Stimulated activated effector memory CD8-positive, alpha-beta T cell treated with anti-CD3 and anti-CD28 coated beads, Interleukin-12 subunit alpha, Interleukin-12 subunit beta, amount 100 ng/mL, for 72 hours (primary cell): ENCODE measurements at places on chromosomes 3 and 15.

DNA sequence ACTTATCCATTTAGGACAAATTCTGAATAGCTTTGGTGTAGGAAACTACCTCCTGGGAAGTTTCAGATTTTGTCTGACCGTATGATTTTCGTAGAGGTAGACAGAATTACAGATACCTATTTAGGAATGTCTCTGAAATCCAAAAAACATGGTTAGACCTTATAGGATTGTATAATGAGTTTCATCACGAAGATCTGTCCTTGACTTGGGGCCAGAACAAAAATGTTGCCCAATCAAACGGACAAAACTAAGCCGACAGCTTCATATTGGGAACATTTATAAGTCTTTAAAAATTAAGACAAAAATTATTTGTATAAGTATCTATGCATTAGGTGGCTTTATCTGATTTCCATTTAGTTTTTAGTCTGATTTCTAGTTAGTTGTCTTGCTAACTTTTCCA is 32.6 kb downstream of the MNS1 start:
- no peak for DNase-seq

GRCh38 chr15:82103468-82103867 is 57.6 kb upstream of the MEX3B start:
- DNase-seq = no peak

- no peak for DNase-seq
Measured at GRCh38 chr15:100140527-100141308, 201.1 kb downstream of the ADAMTS17 start.

DNA sequence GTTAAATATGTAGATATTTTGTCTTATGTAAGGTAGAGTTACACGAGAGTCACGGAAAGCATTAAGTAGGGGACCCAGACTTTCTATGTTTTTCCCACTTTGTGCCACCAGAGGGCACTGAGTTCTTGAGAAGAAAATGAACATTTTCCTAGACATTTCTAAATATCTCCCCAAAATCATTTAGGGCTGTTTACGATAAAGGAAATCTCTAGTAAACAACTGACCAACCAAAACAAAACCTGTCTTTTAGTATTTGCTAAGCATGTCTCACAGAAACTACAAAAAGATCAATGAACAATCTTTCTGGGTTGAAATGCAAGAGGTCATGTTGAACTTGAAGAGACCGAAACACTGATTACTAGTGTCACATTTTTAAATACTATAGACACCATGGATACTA is 16.1 kb downstream of the POU1F1 start:
- peak; percentile 54 for DNase-seq

DNA sequence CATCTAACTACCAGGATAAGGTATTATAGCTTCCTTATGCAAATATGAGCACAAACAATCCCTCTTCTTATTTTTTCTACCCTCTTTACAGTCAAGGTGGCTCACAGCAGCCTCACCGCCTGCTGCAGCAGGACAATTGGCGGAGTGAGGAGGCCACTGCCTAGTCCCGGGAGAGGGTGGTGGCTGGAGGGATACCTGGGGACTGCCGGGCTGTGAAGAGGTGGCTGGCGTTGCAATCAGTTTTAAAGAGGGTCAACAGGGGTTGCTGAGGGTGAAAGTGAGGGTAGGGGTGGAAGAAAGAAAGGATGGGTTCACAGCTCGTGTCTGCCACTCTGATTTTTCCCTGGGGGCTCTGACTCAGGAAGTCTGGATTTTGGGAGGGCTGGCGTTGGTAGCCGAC is 105.1 kb upstream of the SLC6A6 start:
- no peak for DNase-seq

GRCh38 chr3:37024092-37024491 is 30.8 kb downstream of the MLH1 start:
- DNase-seq = no peak

DNA sequence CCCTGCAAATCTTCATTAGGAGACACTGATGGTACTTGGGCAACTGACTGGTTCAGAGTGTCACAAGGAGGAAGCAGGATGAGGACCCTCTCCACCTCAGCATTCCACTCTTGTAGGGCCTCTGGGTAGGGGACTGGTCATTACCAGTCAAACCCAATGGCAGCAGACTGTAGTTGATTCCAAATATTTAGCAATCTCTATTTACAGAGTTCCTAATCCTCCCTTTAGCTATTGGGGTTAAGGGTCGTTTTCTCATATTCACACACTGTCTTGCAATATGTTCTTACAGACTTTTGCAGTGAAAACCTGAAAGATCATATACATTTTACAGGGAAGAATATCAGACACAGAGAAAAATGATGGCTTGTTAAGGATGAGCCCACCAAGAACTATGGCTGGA is 397.7 kb downstream of the GAP43 start:
- no peak for DNase-seq

- no peak for DNase-seq
Measured at GRCh38 chr3:40516201-40516600, 8.6 kb upstream of the ZNF621 start.

- DNase-seq = no peak
Measured at GRCh38 chr3:37554364-37554763, 307.3 kb upstream of the CTDSPL start.

- DNase-seq = no peak
Measured at GRCh38 chr3:71227270-71227661, 356.3 kb downstream of the FOXP1 start.

- DNase-seq = no peak
Measured at GRCh38 chr15:91981821-91982800, 128.6 kb downstream of the SLCO3A1 start.
